ENCODE measurements at places on chromosomes 3 and 15.

DNA sequence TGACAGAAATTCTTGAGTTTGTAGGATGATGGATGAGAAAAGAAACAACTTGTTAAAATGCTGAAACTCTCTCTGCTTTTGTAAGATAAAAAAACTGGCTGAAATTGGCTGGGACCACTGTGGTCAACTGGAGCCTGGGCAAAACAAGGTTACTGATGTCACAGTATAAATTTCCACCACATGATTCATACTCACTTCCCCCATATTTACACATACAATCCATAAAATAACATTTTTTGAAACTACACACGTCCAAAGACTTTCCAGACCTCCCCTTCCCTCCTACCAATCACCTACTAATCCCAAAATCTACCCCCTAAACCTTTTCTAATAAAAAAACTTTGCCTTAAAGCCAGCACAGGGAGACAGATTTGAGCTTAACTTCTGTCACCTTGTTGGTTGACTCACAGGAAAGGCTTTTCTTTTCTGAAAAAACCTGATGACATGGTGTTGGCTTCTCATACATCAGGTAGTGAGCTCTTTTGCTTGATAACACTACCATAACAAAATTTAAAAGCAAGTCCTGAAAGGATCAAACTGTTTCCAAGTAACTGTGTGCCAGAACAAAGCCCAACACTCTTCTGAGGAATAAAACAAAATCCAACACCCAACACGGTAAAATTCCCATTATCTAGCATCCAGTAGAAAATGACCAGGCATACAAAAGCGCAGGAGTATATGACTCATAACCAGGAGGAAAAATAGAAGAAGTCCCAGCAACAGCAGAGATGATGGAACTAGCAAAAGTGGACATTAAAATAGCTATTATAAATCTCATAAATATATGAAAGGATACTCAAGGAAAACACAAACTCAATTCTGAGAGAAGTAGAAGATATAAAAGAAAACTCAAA is 87.3 kb upstream of the SNRK start:
- no peaks in the 10 kb centered on the region for H3K36me3 ChIP-seq
- H3K4me1 ChIP-seq, result no peaks in the 10 kb centered on the region
- H3K4me3 ChIP-seq, result no peak overlapping the region
- H3K27me3 ChIP-seq, result no peaks in the 10 kb centered on the region
- no peak overlapping the region for H3K27ac ChIP-seq

DNA sequence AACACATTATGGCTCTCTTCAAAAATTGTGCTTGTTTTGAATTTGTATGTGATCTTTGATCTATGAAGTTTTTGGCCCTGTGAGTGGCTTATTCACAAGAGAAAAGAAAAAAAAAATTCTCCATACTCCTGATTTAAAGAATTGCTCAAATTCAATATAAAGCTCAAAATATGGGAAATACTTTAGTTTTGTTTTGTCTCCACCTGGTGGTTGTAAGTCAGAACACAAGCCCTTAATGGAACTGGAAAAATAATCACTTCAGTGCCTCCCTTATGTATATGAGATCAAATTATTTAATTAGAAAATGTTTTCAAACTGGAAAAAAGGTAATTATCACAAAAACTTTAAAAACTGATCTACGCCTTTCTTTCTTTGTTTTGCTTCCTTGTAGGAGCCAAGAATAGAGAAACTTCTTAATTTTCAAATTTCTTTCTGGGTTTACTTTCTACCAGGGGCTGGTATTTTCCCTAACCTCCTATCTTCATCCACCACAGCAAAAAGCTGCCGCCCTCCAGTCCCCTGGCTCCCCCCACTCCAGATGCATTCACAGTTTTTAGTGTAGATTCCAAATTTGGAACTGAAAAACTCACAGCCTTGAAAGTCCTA is 50.6 kb downstream of the SERP1 start:
- H3K36me3 ChIP-seq, result no peaks in the 10 kb centered on the region
- no peaks in the 10 kb centered on the region for H3K4me1 ChIP-seq
- no peak overlapping the region for H3K27ac ChIP-seq
- H3K27me3 ChIP-seq, result no peaks in the 10 kb centered on the region

DNA sequence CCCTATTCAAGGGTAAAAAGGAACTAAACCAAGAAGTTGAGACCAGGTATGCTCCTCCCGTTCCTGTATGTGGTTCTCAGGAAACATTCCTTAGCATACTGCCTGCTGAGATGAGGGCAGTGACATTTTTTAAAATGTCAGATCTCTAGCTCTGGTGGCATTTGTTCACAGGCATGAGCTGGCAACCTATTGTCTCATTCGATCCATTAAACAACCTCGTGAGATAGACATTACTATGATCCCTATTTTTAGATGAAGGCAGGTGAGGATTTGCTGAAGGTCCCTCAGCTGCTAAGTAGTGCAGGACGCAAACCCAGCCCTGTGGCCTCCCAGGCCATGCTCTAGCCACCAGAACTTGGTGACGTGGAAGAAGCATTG is 74.9 kb downstream of the SIDT1 start:
- no peak overlapping the region for H3K4me3 ChIP-seq
- no peaks in the 10 kb centered on the region for H3K4me1 ChIP-seq
- H3K27me3 ChIP-seq, result no peaks in the 10 kb centered on the region

DNA sequence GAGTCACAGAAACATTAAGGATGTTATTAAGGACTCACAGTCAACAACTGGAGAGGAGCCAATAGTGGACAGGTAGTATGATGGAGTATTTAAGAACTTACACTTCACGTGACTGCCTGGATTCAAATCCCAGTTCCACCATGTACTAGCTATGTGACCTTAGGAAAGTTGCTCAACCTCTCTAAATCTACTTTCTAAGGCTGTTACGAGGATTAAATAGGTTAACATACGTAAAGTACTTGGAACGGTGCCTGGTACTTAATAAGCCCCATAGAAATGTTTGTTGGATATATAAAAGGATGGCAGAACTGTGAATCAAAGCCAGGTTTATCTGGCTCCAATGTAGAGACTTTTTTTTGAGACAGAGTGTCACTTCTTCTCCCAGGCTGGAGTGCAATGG is 24.4 kb downstream of the THRB start:
- no peak overlapping the region for H3K4me3 ChIP-seq
- H3K36me3 ChIP-seq, result no peaks in the 10 kb centered on the region
- peaks cover 19% of the 10 kb centered on the region for H3K4me1 ChIP-seq

DNA sequence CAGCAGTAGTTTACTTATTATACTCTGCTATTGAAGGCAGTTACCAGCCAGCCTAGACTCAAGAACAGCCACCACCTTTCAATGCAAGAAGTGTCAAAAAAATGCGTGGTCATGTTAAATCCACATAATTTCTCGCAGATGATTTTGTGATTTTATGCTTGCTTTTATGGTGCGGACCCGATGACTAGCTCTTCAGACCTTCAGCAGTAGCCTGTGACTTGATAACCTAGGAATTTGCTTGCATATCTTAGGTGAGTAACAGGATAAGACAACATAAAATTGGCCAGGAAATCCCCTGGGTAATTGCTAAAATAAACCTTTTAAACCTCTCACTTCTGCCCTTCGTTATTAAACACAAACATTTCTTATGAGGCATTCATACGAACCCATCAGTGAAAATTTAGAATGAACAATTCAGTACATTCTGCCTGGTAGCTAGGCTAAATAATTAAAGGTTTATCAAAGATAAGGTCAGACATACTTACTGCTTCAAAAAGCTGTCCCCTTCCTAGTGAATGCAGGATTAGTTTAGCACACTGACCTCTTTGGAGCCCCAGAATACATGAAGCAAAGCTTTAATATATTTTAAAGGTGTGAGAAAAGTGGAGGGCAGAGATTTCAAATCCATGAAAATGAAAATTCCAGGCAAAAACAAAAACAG is 798.8 kb downstream of the OTOL1 start:
- no peak overlapping the region for H3K4me3 ChIP-seq
- peaks cover 4% of the 10 kb centered on the region for H3K4me1 ChIP-seq
- no peaks in the 10 kb centered on the region for H3K36me3 ChIP-seq
- no peak overlapping the region for H3K27ac ChIP-seq

DNA sequence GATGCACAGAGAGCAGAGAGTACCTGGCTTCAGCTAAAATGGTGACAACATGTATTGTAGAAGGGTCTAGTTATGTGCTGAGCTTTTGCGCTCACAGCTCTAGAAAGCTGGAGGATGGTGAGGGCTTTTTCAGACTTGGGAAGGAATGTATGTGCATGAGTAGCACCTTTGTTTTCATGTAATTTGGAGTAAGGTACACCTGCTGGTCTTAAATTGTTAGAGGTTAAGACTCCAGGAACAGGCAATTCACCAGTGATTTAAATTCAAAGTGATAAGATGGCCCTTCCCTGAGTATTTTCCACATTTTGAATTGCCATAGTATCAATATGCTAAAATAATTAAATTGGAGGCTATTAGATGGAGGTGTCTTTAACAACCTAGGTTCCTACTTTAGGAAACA is 436.4 kb upstream of the GOLIM4 start:
- H3K4me3 ChIP-seq, result no peak overlapping the region
- H3K36me3 ChIP-seq, result no peaks in the 10 kb centered on the region
- H3K27me3 ChIP-seq, result peaks cover 4% of the 10 kb centered on the region
- no peak for DNase-seq

GRCh38 chr3:14941871-14942270 is 5.5 kb upstream of the NR2C2 start:
- DNase-seq, result no peak
- no peaks in the 10 kb centered on the region for H3K27me3 ChIP-seq
- peaks cover 10% of the 10 kb centered on the region for H3K4me1 ChIP-seq
- no peak overlapping the region for H3K4me3 ChIP-seq
- H3K27ac ChIP-seq, result peak overlapping the region; percentile 3

- no peaks in the 10 kb centered on the region for H3K36me3 ChIP-seq
- DNase-seq, result peak; percentile 57
- H3K4me3 ChIP-seq, result peak within 1 kb of the TSS; percentile 80
- H3K27me3 ChIP-seq, result no peaks in the 10 kb centered on the region
Observed at GRCh38 chr15:45187894-45188830, at the start of gene SHF. Gene SHF, minus strand, starts transcription at chr15:45187966. Its CDS starts 15 bp downstream, at chr15:45187951.

- no peaks in the 10 kb centered on the region for H3K36me3 ChIP-seq
- H3K4me1 ChIP-seq, result no peaks in the 10 kb centered on the region
- H3K4me3 ChIP-seq, result peak overlapping the region; percentile 34
- H3K27ac ChIP-seq, result no peak overlapping the region
- DNase-seq, result no peak
- peaks cover 45% of the 10 kb centered on the region for H3K27me3 ChIP-seq
Observed at GRCh38 chr15:96947296-96948229, 617.1 kb downstream of the NR2F2 start.

- no peaks in the 10 kb centered on the region for H3K36me3 ChIP-seq
- no peak overlapping the region for H3K4me3 ChIP-seq
- H3K4me1 ChIP-seq, result peaks cover 17% of the 10 kb centered on the region
- peaks cover 15% of the 10 kb centered on the region for H3K27me3 ChIP-seq
- DNase-seq, result no peak
Observed at GRCh38 chr3:45024542-45025255, 1.4 kb upstream of the CLEC3B start.

- H3K4me1 ChIP-seq, result no peaks in the 10 kb centered on the region
- no peak for DNase-seq
- no peak overlapping the region for H3K4me3 ChIP-seq
- H3K27ac ChIP-seq, result no peak overlapping the region
- H3K36me3 ChIP-seq, result no peaks in the 10 kb centered on the region
Observed at GRCh38 chr3:110504901-110505300, 566.7 kb upstream of the NECTIN3 start.

DNA sequence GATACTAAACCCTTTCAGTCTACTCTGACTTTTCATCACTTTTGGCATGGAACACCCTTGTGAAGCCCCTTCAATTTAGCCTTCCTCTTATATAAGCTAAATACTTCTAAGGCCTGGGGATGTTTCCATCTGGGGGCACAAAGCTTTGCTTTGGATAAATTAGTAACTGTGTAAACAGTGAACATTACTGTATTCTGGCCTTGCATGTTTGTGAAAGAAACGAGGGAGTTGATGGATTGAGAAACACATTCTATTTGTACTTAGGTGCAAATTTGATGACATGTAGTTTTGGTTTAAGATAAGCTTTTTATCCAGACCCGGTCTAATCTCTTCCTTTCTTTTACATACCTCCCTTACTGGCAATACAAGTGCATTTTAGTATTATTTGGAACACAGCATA is 19.7 kb downstream of the PSMD6 start:
- H3K4me1 ChIP-seq, result peaks cover 19% of the 10 kb centered on the region
- no peak overlapping the region for H3K27ac ChIP-seq
- H3K4me3 ChIP-seq, result no peak overlapping the region
- H3K36me3 ChIP-seq, result peaks cover 11% of the 10 kb centered on the region
- no peak for DNase-seq

DNA sequence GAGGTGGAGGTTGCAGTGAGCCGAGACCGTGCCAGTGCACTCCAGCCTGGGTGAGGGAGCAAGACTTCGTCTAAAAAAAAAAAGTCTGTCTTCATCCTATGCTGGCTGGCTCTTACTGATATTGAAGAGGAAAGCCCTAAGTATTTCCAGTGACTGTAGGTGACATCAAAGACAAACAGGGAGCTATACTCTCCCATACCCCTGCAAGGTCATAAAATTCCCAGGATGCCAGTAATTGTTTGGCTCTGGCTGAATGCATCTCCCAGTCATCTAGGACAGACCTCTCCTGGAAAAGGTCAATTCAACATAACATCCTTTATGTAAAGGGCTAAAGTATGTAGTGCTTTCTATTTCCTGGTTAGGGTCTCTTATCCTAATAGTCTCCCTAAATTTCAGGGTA is 8.0 kb downstream of the ZBBX start:
- no peaks in the 10 kb centered on the region for H3K4me1 ChIP-seq
- H3K36me3 ChIP-seq, result no peaks in the 10 kb centered on the region
- no peak overlapping the region for H3K27ac ChIP-seq
- H3K27me3 ChIP-seq, result no peaks in the 10 kb centered on the region
- no peak for DNase-seq

DNA sequence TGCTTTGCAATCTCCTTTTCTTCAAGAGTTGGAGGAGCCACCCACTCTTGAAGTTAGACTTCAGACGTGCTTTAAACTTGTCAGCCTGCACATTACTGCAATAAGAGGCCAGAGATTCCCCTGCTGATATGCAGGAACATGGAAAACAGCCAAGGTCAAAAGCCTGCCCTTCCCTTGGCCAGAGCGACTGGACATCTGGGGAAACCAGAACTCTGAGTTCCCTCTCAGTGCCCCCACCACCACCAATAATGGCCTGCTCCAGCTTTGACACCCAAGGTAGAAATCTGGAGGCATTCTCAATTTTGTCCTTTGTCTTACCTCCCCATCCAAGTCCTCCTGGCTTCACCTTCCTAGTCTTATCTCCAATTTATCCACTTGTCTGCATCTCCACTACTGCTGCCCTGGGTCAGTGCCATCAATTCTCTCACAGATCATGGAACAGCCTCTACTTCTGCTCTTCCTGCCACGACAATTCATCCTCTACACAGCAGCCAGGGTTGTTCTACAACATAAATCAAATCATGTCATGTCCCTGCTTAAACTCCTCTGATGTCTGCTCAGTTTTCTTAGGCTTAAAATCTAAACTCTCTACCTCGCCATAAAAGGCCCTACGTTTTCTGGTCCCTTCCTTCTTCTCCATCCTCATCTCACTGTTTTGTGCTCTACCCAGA is 191.6 kb upstream of the WNT5A start:
- no peak overlapping the region for H3K4me3 ChIP-seq
- no peaks in the 10 kb centered on the region for H3K36me3 ChIP-seq
- peak; percentile 19 for DNase-seq

GRCh38 chr3:44436181-44436580 is 41.3 kb downstream of the ZNF445 start:
- no peak overlapping the region for H3K4me3 ChIP-seq
- H3K27me3 ChIP-seq, result no peaks in the 10 kb centered on the region
- H3K36me3 ChIP-seq, result no peaks in the 10 kb centered on the region
- no peak for DNase-seq
- H3K27ac ChIP-seq, result no peak overlapping the region

Measured in psoas muscle (tissue), 8 donors.